ENCODE measurements at places on chromosomes 4 and X.
A peak's percentile ranks its signal among the peaks of the same experiment; 100 is the strongest.

GRCh38 chrX:136880003-136880451 lies 498 bp downstream of the RBMX start:
- peak; percentile 53 for DNase-seq

DNA sequence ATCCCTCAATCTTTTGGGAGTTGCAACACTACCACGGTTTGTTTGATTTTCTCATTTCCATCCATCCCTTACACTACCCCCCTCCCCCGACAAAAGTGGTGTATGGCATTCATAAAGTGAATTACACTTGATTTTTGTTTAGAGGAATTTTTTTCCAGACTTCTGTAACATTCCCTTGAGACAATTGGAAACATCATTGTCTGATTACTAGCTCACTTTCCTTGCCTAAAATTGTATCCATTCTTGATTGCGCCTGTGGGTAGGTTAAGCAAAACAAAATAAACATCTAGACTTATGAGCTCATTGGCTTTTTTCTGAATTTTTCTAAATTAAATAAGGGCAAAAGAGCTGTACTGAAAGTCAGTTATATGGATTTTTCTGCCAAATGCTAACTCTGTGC lies 3.5 kb downstream of the GPC3 start:
- no peak for DNase-seq

GRCh38 chr4:164337219-164337944 lies 416.5 kb upstream of the SMIM31 start:
- no peak for DNase-seq

DNA sequence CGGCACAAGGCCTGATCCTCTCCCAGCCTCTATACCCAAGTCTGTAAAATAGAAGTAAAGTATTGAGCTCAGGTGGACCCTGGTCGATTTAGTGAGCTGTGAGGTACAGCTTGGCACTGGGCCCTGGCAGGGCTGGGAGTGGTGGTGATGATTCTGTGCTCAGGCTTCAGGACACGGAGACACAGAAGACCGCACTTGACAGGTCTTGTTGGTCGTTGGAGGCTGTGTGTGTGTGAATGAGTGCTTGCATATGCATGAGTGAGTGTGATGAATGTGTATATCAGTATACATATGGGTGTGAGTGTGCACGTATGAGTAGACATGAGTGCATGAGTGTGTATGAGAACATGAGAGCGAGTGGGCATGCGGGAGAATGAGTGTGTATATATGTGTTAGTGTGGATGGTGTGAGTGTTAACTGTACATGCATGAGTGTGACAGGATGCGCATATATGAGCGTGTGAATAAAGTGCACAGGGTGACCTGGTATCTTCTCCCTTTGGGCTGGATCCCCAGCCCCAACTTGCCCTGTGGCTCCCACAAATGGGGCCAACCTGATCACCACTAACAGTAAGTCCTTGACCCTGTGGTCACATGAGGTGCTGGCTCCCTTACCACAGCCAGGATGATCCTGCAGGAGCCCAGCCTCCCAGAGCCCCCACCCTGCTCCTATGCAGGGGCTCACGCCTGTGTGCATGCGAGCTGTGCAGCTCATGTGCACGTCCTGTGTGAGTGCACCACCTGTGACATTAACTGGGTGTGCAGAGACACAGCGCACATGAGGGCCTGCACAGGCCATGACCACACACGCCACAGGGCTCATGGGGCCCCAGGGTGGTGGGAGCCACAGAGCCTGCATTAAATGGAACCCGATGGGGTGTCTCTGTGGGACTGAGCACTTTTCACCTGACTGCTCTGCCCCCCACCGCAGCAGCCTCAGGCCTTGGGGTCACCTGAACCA lies 20.8 kb downstream of the SH3BP2 start:
- no peak for DNase-seq

- no peak for DNase-seq
These were observed 12.9 kb downstream of the PPP2R3B start for GRCh38 chrX:373641-374471.

GRCh38 chr4:84565951-84566350 lies 17.0 kb upstream of the CDS1 start:
- no peak for DNase-seq

DNA sequence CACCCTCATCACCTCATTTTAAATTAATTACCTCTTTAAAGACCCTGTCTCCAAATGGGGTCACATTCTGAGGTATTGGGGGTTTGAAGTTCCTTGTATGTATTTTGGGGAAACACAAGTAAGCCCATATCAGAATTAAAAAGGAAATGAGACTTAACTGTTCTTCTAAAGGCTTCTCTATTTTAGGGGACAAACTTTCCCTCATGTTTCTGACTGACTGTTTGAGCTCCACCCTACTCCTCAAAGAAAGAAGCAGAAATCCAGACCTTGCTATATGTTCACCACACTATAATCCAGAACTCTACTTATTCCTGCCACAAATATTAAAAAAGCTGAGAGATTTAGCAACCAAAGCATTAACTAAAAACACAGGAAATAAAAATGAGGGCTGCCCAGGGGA lies 258.8 kb downstream of the ARHGAP24 start:
- no peak for DNase-seq

- no peak for DNase-seq
These were observed 10.3 kb downstream of the EGFL6 start for GRCh38 chrX:13579661-13580060.

DNA sequence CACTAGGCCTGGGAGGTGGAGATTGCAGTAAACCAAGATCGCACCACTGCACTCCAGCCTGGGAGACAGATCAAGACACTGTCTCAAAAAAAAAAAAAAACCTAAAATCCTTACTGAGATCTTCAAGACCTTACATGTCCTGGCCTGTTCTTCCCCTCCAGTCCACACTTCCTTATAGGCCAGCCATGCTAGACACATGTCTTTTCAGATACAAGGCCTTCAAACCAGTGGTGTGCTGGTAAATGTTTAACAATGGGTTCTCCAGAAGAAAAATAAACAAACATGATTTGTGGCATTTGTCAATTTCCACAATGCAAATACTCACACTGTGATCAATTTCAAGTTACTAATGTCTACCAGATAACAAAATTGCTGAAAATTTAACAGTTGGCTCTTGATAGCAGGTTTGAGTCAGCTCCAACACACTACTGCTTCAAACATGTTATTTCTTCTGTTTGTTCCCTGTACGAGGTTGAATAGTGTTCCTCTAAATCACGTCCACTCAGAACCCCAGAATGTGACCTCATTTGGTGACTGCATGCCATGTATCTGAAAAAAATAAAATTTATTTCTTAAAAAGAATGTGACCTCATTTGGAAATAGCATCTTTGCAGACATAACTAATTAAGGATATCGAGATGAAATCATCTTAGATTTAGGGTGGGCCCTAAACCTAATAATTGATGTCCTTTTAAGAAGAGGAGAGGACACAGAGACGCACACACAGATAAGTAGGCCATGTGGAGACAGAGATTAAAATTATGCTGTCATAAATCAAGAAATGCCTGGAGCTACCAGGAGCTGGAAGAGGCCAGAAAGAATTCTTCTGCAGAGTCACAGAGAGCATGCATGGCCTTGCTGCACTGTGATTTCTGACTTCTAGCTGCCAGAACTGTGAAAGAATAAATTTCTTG lies 144.4 kb downstream of the ZNF674 start:
- no peak for DNase-seq

DNA sequence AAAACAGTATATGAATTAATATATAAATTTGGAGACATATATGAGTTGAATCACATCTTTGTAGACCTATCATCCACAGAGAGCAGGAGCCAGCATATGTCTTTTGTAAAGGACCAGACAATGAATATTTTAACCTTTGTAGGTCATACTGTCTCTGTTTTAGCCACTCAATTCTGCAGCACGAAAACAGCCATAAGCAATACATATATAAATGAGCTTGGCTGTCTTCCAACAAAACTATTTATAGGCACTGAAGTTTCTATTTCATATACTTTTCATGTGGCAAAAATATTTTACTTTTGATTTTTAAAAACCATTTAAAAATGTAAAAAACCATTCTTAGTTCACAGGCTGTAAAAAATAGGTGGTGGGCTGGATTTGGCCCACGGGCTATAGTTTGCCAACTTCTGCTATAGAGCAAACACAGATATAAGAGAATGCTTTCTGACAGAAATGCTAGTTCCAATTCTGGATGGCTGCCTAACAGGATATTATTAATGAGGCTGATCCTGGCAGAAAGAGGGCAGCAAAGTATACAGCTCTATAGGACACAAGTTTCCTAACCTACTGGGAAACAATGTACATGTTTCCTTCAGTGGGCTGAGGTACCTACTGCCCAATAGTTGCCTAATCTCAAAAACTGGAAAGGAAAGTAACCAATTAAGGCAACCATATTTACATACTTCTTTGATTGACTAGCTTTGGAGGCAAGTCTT lies 58.1 kb upstream of the UCP1 start:
- no peak for DNase-seq

DNA sequence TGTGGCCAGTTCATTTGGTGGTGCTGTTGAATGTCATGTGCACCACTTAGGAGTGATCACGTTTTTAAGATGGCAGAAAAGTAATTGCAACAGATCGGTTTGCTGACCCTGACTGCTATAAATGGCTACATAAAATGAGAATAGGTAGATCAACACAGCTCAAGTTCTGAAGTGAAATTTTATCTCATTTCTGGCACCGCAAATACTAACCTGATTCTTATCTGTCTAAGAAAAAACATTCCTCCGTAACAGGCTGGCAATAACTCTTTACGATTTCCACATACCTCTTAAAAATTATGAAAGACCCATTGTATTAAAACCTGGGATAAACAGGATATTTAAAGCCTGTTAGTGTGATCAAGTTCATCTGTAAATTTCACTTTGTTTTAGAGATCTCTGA lies 387.5 kb downstream of the PDGFC start:
- DNase-seq: no peak

GRCh38 chr4:5955856-5956255 lies 62.4 kb downstream of the C4orf50 start:
- no peak for DNase-seq

- peak; percentile 58 for DNase-seq
These were observed 33.0 kb downstream of the HCCS start for GRCh38 chrX:11143931-11144678.

DNA sequence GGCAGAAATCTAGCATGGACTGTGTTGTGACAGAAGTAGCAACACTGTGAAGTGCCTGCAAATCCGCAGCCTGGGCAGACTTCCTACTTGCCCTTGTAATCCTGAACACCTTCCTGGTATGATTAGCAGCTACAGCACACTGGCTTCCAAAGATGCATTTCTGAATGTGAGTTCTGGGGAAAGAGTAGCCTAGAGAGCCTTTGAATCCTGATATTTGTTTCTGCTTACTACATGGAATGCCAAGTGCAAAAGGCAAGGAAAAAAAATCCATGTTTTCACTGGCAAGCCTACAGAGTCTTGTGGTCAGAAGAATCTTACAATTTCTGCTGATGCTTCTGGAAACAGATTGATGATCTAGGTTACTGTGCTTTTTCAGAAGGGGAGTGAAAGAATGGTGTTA lies 223.7 kb downstream of the COL25A1 start:
- no peak for DNase-seq

DNA sequence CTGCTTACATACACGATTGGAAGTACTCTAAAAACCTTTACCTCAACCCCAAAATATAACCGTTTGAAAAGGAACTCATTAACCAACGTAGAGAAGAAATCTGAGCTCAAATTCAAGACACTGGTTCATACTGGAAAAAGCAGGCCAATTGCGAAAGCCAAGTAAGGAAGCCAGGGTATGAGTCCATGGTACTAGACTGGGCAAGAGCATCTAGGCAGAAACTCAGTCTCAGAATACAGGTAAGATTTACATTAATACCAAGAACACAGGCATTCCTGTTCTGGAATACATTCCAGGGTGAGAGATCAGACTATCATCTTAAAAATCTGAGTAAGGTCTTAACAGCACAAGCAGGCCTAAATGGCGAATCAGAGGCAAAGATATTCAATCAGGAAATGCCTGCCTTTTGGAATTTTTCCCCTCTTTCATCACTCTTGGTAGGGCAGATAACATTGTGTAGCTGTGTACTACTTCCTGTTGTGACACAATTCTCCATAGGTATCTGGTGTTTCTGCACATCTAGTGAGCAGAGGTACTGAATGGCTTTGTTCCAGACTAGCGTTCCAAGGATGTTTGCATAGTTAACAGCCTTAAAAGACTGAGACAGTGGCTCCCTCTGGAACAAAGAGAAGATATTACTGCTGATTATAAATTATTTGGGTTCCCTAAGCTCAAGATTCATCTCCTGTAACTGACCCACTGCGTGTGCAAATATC lies 311.3 kb downstream of the PCDH19 start:
- DNase-seq: no peak

- DNase-seq: peak; percentile 59
These were observed 124.4 kb downstream of the RELL1 start for GRCh38 chr4:37561803-37562207.

GRCh38 chr4:88014386-88014905 lies 7.0 kb downstream of the PKD2 start:
- no peak for DNase-seq

- no peak for DNase-seq
These were observed 82.6 kb downstream of the SCD5 start for GRCh38 chr4:82715731-82716617.

GRCh38 chrX:386239-386767 lies 404 bp downstream of the PPP2R3B start:
- no peak for DNase-seq

DNA sequence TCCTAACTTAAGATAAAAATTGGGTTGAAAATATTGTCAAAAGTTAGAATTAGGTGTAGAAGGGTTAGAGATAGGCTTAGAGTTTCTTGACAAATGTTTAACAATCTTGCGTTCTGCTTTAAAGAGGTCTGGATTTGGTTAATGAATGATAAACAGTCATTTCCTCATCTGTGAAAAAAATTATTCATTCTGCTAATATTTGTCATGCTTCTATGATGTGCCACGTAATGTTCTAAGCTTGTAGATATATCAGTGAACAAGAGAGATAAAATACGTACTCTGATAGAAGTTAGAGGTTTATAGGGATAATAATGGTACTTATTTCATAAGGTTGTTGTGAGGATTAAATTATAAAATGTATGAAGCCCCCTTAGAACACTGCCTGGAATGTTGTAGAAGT lies 443.0 kb upstream of the GALNT7 start:
- DNase-seq: no peak

- DNase-seq: no peak
These were observed 46.7 kb downstream of the HELQ start for GRCh38 chr4:83408908-83409307.

DNA sequence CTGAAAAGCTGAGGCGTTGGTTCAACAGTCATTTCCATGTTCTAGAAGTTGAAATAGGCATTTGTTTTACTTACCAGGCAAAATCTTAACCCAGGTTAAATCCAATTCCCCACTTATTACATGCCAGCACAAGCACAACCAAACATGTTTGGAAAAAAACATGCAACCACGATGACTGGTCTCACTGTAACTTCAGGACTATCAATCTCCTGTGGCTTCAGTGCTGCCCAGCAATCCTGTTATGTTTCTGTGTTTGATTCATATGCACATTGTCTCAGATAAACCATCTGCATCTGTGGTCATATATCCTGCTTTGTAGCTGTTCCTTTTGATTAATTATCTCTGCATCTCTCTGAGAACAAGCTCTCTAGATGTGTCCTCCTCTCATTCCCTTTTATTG lies 28.3 kb downstream of the PRDM8 start:
- no peak for DNase-seq

DNA sequence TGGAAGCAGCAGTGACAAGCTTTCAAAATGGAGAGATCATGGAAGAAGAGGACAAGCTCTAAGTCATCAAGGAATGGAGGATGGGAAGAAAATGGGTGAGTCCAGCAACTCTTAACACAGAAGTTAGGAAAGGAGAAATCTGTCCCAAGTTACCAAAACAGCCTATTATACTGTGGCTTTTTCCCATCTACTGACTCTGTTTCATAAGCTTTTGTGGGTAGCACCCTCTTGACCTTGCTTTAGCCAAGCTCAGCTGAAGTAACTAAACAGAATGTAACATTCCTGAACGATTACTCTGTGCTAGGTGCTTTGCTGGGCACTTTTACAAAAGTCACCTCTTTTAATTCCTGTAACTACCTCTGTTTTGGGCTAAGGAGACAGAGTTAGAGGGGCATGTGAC lies 54.9 kb downstream of the MAP7D2 start:
- DNase-seq: no peak
